ENCODE measurements at places on chromosomes 4 and X.

DNA sequence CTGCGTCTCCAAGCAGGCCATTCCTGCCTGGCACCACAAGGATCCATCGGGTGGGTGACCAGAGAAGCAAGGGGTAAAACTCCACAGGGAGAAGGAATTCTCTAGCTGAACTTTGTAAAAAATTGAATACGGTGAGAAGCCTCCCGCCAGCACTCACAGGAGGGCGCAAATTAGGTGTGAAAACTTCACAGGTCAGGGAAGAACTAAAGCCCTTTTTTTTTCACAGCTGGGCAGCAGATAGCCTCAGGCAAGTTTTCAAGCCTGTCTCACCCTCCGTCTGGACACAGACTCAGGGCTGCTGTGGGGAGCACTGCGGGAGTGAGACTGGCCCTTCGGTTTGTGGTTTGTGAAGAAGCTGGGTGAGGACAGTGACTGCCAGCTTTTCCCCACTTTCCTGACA is 224.1 kb upstream of the FGF16 start:
- DNase-seq = no peak

- DNase-seq = peak; percentile 30
Measured at GRCh38 chr4:56575820-56576429, 70.3 kb downstream of the ARL9 start.

- DNase-seq = no peak
Measured at GRCh38 chr4:164252286-164252685, 501.6 kb upstream of the SMIM31 start.

GRCh38 chr4:104286867-104287266 is 207.8 kb downstream of the CXXC4 start:
- DNase-seq = no peak

DNA sequence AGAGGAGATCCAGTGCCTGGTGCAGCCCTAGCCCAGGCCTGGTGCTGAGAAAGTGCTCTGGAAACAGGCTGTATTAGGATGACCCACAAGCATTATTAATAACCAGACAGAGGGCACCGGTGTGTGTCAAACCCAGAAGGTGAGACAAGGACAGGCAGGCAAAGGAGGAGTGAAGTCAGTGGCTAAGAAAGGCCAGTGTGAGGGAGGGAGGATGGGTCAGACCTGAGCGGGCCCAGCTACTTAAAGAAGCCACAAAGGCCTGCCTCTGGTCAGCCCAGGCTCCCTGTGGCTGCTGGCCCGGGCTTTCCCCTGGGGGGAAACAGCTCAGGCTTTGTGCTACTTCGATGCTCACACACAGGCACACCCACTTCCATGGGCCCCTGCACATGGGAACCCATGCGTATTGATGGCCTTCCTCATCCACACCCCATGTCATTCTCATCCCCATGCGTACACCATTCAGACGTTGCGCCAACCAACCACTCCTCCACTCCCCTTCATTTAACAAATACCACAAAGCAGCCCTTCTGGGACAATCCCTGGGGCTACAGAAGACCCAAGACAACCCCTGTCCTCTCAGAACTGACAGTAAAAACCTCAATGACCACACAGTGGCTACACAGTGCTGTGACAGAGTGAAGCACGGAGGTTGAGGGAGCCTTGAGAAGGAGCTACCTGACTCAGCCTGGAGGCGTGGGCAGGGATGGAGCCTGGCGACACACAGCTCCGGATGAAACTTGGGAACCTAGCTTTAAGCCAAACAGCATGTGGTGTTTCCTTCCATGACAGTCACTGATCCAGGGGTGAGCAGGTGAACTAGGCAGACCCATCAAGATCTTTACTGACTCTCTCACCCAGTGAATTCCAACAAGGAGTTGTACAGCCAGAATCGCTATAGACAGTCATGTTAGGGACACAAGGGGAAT is 24.9 kb upstream of the MTM1 start:
- no peak for DNase-seq

- no peak for DNase-seq
Measured at GRCh38 chrX:39577985-39578869, 519.5 kb downstream of the BCOR start.

DNA sequence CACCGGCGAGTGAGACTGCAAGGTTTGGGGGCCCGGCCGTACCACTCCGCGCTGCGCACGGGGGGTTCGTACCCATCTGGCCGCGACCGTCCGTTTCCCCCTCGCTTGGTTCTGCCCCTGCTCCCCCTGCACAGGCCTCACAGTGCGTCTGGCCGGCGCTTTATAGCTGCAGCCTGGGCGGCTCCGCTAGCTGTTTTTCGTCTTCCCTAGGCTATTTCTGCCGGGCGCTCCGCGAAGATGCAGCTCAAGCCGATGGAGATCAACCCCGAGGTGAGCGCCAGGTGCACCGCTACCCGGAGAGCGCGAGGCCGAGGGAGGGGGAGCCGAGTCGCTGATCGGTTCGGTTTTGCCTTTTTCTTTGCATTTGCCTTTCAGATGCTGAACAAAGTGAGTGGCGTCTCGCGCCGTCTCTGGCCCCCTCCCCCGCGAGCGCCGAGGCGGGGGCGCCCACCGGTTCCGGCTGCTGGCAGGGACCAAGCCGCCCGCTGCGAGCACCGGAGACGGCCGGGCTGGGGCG is at the start of gene UCHL1:
TSS of gene UCHL1 (plus strand) at position 189 of the 517 bp plus-strand sequence. CDS start at position 238, 49 bp downstream.
- peak; percentile 53 for DNase-seq

DNA sequence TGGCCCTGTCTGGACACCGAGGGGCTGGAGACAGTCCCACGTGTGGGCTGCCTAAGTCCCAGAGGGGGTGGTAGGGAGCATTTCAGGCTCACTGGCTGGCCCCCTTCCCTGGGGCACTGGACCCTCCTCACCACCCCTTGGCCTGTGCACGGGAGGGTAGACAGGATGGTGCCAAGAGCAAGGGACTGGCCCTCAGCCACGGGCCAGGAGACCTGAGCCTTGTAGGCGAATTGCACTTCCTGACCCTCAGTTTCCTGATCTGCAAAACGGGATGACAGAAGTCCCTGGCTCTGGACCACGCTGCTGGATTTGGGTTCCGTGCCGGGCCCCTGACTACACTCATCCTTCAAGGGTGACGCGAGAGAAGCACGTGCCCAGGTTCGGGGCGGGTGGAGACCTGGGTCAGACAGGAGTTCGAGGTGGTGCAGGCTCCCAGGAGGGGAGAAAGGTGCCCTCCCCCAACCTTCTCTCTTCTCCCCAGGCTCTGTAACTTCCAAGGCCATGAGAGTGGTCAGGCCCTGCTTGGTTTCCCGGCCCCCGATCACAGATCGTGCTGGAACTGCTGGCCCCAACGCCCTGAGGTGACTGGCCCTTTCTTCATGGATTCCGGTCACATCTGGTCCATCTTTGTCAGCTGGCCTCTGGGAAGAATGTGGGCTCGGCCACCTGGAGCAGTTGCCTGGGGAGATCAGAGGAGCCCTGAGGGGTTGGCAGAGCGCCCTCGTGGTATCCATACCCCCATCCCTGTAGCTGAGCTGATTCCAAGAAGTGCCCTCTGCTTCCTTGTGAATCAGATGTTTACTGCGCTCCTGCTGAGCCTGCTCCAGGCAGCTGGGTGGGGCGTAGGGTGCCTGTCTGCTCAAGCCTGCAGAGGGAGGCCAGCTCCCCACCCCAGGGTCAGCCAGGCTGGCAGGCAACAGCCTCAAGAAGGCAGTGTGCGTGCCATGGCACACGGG is 3.3 kb downstream of the SH3BP2 start:
- no peak for DNase-seq

- DNase-seq = no peak
Measured at GRCh38 chrX:55488006-55488592, 1.5 kb downstream of the USP51 start.

DNA sequence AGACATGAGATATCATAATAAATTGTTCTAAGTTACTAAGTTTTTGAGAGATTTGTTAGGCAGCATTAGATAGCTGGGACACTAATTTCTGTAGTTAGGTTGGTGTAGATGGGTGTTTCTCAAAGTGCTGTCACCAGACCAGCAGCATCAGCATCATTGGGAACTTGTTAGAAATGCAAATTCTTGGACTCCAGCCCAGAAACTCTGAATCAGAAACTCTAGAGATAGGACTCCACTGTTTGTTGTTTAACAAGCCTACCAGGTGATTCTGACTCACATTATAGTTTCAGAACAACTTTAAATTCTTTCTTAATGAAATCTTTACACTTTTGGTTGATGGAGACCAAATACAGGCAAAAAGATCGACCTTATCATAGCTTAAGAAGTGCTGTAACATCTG is 173.7 kb downstream of the PABPC4L start:
- peak; percentile 26 for DNase-seq

DNA sequence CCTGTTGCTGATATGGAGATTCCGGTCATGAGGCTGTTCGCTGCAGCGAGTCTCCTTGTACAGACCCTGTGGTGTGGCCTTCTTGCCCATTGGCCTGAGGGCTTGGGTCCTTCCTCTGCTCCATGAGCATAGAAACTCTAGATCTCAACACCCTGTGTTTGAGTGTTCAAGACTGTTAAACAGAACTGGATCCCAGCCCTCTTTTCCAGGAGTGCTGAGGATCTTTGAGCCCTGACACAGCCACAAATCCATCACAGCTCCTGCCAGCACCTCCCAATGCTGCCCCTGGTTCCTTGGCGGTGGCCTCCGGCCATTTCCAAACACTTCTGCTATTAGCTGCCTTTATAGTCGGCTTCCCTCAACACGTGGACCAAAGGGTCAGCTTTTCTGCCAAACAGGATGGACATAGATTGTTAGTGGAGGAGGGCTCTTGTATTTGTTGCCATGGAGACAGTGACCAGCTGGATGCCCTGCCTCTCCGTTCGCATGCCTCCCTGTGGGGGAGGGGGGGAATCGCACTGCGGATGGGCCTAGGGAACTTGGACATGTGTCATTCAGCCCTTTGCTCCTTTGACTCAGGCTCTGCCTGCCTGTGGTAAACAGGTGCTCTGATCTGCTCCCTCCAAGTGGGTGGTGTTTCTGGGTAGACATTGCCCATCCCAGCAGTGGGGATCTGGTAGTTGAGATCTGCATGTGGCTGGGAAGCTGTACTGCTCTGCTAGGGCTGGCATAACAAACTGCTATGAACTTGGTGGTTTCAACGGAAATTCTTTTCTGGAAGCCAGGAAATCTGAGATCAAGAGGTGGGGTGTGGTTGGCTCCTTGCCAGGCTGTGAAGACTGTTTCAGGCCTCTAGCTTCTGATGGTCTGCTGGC is 6.9 kb upstream of the WDR1 start:
- peak; percentile 78 for DNase-seq

GRCh38 chr4:173038192-173038896 is 130.3 kb upstream of the GALNT7 start:
- DNase-seq = no peak

DNA sequence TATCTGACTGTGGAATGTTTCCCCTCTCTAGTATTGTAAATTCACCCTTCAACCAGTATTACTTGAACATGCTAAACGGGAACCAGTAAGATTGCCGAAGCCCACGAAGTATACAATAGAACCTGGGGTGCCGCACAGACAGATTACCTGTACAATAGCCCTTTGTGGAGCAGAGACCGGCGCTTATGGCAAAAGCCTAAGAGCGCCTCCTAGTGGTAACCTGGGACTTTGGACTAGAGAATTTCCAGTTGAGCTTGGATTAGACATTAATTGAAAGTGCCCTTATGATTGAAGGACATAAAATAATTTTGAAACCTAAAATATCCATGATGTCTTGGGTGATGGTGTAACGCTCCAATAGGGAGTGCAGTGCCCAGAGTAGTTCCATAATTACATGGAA is 14.1 kb downstream of the ZNF157 start:
- peak; percentile 48 for DNase-seq
